Activated CD8-positive, alpha-beta memory T cell treated with anti-CD3 and anti-CD28 coated beads for 1 hour (primary cell): ENCODE measurements at places on chromosomes 7 and 10.

DNA sequence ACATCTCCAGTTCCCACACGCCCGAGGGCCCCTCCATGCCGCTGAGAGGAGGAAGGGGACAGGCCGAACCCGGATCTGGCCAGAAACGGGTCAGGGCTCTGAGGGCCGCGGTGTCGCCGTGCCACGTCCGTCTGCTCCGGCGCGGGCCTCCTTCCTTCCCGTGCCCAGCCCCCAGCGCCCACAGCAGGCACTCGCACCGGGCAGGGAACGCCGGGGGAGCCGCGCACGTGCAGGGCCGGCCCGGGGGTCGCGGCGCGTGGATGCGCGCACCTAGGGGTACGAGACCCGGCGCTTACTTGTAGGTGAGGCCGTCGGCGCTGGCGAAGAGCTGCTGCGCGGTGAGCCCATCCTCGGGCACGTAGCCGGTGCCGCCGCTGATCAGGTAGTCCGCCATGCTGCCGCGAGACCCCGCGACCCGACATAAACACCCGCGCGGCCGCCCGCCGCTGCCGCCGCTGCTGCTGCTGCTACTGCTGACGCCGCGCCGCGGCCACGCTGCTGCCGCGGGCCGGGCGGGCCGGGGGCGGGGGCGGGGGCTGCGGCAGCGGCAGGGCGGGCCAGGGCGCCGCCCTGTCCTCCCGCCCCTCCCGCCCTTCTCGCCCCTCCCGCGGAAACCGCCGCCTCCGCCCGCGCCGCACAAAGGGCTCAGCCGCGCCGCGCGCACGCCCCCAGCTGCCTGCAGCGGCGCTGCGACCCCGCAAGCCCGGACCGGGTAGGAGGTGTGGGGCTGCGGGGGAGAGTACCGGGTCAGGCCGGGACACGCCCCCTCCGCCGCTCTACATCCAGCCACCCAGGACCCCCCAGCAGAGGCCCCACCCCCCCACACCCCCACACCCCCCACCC lies 4.1 kb downstream of the IMPDH1 start:
- DNase-seq = peak; percentile 38

GRCh38 chr7:22150221-22150620 lies 204.5 kb upstream of the CDCA7L start:
- no peak for DNase-seq

GRCh38 chr7:26723129-26723528 lies 141.3 kb downstream of the SKAP2 start:
- DNase-seq = no peak

GRCh38 chr10:49197171-49197570 lies 9.0 kb upstream of the TMEM273 start:
- no peak for DNase-seq
